ENCODE measurements at places on chromosomes 7 and 10.

- DNase-seq, result no peak
Measured at GRCh38 chr7:94701555-94701973, 45.6 kb upstream of the SGCE start.

DNA sequence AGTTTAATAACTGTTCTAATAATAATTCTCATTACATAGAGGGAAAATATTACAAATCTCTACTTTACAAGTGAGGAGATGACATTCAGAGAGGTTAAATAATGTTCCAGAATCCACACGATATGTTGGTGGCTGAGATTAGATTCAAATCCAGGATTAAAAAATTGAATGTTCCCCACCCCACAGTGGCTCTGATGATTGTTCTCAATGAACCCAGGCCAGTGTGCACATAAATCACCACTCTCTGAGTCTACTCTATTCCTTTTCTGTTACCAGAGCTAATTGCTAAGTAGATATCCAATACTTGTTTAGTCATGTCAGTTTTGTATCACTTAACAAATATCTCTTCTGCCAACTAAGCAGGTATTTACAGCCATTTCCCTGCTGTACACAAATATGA lies 281.0 kb downstream of the ABCA13 start:
- no peak for DNase-seq

DNA sequence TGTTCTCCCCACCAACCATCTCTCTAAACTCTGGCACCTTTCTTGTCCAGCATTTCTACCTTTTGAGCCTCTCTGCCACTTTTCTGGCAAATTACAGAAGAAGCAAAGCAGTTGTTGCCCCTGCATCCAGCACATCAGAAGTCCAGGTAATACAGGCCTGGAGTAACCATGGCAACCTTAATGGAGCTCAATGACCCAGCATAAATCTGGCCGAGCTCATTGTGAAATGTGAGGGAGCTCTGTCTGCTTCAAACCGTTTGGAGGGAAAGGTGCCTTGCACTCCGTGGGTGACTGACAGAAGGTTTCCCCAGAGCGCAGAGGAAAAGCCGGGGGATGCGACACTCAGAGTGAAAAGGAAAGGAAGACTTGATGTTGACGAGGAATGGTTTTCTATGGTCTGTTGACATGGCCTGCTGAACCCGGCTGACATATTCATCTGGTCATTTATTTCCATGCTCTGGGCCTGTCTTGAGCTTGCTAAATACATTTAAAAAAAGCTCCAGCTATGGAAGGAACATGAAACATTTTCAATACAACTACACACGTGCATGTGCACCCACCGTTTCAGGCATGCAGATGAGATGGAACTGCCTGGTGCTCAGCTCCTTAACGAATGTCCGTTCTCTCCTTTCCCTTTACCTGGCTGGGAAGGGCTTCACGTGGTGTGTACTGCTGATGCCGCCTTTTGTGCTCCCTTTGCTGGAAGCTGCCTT lies 74.9 kb downstream of the ADRA2A start:
- no peak for DNase-seq

DNA sequence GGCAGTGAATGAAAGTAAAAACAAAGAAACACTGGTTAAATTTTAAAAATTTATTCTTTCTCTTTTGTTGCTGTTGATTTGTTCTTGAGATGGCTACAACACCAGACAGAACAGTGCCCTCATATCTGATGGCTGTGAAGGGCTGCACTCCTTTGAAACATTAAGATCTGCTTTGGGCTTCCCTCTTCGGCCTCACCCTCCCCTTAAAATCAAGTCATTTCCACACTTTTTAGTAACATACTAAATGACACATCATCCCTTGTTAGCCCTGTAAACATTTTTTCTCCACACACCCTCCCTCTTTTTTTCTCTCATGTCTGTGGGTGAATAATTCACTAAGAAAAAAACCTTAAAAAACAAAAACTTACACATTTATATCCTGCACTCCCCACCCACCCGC lies 16.4 kb downstream of the IRF5 start:
- no peak for DNase-seq

DNA sequence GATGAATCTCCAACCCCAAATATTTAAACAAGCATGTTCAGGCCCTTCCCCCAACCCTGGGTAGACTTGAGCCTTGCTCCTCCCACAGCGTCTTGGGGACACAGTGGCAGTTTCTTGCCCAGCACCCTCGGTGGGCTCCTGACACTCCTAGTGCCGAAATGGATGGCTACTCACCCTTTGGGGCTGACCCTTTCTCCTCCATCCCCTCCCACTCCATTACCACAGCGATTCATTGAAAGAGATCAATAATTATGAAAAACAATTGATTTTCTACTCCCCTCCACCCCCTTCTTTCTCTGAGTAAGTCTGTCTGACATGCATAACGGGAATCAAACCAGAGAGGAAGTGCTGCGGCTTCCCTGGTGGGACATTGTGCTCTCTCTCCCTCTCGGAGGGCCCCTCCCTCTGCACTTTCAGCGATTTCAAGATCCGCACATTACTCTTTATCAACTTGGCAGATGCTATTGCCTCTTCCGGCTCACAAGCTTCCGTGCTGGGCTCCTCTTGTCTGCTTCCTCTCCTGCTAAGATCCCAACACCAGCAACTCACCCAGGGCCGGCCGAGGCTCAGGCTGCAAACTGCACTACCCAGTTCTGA lies 79.0 kb upstream of the PLXNA4 start:
- peak; percentile 70 for DNase-seq

All from CD4-positive, alpha-beta T cell treated with Interleukin-6 at 100 ng/mL for 8 hours (primary cell).